ENCODE measurements at places on chromosomes 7 and 10.

DNA sequence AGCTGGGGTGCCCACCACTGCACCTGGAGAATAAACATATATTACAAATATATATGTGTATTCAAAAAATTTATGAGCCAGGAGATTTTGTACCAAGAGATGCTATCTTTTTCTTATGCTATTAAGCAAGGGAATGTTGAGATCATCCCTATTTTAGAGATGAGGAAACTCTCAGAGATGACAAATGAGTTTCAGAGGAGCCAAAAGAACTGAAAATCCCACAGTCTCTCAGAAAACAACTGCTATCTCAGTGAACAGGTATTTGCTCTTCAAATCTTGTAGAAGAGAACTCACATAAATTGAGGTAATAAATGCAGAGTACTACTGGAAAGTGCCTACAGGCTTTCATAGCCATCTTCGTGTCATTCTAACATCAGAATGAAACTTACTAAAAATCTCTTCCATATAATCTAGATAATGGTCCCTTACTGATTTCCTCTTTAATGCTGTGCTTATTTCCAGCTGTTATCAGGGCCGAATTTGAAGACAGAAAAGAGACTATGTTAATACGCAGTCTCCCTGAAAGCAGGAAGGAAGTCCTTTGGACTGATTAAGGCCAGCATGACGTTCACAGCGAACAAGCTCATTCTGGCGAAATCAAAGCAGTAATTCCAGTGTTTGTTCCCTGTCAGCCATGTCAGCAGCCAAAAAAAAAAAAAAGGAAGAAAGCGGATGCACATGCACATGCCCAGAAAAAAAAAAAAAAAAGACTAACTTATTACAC lies 29.4 kb upstream of the ANAPC16 start:
- no peak for DNase-seq

DNA sequence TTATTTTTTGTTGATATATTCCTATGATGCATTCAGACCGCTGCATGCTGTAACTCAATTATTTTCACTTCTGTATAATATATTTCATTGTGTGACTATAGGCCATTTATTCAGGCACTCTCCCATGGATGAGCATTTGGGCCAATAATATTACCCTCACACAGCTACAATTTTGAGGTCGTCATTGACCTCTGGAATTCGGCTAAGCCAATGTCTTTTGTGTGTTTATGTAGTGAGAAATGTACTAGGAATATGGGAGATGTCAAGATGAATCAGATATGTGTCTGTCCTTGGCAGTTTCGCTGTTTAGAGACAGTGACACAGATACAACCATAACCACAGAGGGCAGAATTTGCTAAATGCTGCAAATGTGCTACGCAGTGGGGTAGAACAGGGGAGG lies 474.2 kb downstream of the ADRA2A start:
- no peak for DNase-seq

GRCh38 chr7:151459726-151460473 lies 20.0 kb upstream of the CRYGN start:
- peak; percentile 71 for DNase-seq

- DNase-seq: no peak
Measured at GRCh38 chr7:1027242-1028043, 16.9 kb upstream of the GPR146 start.

DNA sequence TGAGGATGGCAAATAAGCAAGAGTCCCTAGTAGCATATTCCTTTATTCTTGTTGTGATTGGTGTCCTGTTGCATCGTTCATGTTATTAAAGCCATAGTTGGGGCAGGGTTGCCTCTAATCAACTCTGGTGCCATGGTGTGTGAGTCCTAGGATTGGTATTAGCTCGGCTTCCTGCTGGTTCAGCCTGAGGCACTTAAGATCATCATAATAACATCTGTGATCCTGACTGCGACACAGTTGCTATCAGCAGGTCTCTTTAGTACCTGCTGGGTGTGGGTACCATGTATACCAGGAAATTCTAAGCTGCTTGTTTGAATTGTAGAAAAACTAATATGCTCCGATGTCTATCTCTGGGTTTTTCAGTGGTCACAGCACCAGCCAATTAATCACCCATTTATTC lies 1.6 kb downstream of the WEE2 start:
- DNase-seq: no peak

DNA sequence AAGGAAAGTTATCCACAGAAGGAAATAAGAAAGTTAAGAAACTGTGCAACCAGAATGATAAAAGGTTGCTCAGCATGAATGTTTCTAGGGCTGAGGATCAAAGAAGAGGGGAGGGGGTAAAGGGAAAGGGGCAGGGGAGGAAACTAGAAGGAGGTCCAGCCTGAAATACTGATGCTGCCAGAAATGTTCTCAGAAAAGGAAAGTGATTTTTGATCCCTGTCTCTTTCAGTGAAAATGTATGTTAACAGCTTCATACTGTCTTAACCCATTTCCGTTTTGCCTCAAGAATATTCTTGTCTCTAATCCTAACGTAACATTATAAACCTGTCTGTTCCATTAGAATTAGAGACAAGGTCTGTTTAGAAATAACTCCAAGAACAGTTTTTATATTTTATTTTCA lies 49.6 kb downstream of the NEBL start:
- no peak for DNase-seq

DNA sequence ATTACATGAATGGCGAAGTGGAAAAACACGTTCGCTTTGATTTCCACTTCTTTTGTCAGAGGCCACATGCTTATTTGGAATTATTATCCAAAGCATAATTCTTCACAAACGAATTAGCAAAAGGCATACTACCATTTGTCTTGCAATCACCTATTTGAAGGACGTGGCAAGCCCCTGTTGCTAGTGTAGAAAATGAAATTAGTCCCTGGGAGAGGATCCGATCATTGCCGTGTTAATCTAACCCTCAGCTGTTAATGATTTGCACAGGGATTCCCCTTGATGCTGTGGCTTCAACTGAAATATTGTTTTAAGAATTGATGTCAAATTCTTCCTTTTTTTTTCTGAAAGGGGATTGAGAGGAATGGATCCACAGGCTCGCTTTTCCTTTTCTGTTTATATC lies 4.6 kb downstream of the AGMO start:
- no peak for DNase-seq

DNA sequence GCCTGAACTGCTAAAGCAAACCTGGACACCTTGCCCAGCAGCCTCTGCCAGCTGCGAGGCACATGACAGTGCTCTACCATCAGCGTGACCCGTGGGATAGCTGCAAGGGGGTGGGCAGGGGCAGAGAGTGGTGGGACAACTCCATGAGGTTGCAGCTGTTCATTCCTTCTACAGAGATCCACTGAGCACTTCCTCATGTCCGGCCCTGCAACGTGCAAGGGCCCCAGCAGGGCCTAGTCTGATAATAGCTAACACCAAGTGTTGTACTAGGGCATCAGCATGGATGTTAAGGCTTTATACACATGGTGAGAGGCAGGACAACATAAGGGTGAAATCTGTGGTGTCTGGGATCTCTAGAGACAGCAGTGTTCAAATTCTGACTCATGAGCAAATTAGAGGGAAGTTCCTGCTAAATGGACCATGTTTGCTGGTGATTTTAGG lies 14.3 kb downstream of the NOD1 start:
- DNase-seq: peak; percentile 65

GRCh38 chr10:10589540-10590303 lies 427.9 kb upstream of the CELF2 start:
- DNase-seq: no peak

- no peak for DNase-seq
Measured at GRCh38 chr10:24929904-24930303, 22.5 kb downstream of the PRTFDC1 start.

- no peak for DNase-seq
Measured at GRCh38 chr10:23053036-23053435, 42.3 kb upstream of the MSRB2 start.

GRCh38 chr10:128922619-128923196 lies 544.3 kb upstream of the MGMT start:
- no peak for DNase-seq

DNA sequence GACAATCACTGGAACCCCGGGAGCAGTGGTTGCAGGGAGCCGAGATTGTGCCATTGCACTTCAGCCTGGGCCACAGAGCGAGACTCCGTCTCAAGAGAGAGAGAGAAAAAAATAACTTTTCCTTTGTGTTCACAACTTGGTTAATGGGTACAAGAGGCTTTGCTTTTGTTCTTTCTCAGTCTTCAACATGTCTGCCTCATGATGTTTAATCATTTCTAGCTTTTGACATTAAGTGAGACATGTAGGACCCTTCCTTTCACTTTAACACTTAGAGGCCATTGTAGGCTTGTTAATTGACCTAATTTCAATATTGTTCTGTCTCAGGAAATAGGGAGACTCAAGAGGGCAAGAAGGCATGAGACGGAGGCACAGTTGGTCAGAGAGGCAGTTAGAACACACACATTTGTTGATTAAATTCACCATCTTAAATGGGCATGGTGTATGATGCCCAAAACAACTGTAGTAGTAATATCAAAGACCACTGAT lies 9.3 kb upstream of the CRCP start:
- DNase-seq: no peak

DNA sequence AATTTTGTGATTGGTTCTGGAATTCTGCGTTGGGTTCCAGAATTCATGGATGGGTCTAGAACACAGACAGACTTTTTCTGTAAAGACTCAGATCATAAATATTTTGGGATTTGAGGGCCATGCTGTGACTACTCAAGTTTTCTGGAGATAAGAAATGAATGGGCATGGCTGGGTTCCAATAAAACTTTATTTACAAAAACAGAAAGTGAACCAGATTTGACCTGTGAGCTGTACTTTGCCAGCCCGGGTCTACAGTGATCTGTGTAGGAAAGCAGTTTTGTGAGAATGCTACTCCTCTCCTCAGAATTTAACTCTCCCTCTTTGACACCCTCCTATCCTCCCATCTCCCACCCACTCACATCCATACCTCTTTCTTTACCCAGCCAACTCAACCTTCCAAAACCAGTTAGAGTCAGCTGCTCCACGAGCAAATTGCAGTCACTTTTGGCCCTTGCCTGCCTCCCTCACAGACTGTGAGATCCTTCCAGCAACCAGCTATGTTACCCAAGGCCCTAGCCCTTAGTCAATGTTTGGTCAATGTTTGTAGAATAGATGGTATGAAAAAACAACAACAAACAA lies 312.8 kb upstream of the ZMIZ1 start:
- DNase-seq: no peak

DNA sequence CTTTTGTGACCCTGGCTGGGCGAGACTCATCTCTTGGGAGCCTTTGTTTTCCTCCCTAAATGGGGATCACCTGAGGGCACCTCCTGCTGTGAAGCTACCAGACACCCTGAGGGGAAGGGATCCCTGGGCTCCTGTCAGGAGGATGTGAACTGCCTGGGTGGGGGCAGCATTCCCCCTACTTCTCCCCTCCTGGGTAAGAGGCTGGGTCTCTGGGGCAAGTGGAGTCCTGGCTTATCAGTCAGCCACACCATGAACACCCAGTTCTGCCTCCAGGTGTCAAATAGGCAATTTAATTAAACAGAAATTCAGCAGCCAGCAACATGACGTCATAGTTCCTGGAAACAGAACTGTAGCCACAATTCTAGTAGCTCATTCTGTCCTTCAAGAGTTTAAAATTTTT lies 97.7 kb upstream of the RET start:
- DNase-seq: no peak

GRCh38 chr10:72953687-72954086 lies 919 bp downstream of the PLA2G12B start:
- DNase-seq: no peak

DNA sequence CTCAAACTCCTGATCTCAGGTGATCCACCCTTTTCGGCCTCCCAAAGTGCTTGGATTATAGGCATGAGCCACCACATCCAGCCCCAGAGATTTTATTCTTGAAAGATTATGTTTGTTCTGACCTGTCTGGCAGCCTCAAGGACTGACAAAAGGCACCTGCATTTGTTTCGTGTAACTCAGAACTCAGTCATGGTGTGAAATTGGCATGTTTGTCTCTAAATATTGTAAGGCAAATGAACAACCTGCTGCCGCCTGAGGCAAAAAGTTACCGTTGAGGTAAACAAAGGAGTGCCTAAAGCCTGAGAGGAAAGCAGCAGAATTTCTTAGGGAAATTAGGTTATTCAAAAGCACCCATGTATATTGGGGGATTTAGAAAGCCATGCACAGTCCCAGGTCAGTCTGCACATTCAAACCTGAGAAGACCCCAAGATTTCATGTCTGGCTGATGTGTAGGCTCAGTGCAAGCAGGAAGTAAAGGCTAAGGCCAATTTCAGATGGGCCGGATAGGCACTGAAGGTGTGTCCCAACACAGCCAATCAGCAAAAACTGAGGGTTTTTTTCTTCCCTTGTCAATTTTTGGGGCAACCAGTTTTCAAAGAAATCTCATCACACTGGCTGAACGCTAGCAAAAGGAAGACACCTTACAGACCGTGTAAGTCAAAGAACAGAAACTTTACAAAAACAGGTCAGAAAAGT lies 33.3 kb upstream of the HHEX start:
- DNase-seq: no peak

DNA sequence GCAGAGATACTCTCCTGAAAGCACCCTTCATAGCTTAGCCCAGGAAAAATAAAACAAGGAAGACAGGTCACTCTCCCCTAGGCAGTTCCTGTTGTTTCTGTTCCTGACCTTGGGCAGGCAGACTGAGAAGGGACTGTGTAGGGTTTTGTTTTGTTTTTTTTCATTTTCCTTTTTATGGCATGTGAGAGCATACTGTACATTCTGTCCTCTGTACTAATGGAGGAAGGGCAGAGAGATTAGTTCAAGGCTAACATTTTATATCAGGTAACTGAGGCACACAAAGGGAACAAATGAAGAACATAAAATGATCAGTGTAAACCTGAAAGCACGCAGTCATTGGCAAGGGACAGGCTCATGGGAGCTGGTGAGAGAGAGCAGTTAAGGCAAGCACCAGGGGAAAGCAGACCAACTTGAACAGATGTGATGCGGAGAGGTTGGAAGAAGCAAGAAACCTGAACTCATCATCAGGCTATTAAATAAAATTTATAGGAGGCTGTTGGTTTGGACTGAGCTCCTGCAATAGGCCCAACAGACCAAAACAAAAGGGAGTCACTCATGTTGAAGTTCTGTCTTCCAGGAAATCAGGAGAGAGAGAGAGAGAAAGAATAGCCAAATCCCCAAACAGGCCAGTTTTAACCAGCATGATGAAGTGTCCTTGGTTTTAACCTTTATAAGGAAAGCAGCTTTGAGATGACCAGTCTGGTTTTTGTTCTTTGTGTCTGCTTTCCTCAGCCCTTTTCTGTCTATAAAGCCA lies 34.1 kb upstream of the PDCD4 start:
- peak; percentile 68 for DNase-seq

DNA sequence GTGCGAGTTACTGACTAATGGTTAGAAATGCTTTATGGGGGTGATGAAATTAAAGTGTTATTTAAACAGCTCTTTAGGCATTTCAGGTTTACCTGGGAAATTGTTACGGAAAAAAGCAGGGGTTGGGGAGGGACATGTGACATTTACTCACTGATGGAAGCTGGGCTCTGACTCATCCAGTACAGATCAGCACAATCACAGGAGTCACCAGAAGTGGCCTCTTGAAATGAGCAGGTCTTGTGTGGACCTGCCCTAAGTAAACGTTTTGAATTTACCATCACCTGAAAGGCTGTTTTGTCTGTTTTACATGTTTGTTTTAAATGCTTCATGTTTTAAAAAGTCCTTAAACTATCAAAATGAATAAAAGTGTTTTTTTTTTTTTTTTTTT lies 2.3 kb downstream of the GLRX3 start:
- DNase-seq: no peak

GRCh38 chr10:7558036-7558435 lies 108.7 kb downstream of the ITIH5 start:
- no peak for DNase-seq

All from DMS 273 treated with DMSO at 0.1 percent for 48 hours (cell line).